ENCODE measurements at places on chromosomes 12 and 14.

GRCh38 chr12:120678572-120678971 is 8.4 kb upstream of the MLEC start:
- no peak for DNase-seq

- peak; percentile 72 for DNase-seq
These were observed 12.4 kb downstream of the MGST1 start for GRCh38 chr12:16359512-16360491.

DNA sequence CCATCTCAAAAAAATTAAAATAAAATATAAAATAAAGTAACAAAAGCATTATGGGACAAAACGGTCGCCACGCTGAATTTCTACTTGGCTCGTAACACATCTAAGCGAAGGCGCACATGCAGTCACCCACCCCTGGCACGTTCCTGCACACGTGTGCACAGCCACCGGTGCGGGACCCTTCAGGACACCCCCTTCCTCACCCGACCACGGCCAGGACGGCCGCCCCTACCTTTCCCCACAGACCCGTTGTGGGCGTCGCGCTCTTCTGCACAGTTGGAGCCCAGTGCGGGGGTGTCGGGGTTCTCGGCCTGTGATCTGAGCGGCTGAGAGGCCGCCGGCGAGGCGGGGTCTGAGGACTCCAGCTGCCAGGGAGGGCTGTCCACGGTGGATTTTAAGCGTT is 44.4 kb upstream of the GPR68 start:
- no peak for DNase-seq

DNA sequence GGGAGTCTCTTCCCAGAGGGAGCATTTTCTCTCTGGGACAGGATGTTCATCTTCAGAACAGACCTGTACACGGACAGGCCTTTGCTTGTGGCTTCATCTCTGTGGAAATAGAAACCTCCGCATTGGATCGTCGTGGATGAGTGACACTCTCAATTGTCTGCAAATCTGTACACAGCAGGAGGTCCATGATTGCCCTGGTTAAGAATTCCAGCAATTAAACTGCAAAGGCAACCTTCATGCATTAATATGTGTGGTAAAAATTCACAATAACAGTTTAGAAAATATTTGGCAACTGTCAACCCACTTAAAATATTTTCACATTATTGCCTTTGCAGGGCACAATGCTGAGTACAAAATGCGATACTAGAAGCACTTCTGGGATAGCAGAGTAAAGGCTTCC is 149.8 kb upstream of the SFSWAP start:
- DNase-seq = no peak

DNA sequence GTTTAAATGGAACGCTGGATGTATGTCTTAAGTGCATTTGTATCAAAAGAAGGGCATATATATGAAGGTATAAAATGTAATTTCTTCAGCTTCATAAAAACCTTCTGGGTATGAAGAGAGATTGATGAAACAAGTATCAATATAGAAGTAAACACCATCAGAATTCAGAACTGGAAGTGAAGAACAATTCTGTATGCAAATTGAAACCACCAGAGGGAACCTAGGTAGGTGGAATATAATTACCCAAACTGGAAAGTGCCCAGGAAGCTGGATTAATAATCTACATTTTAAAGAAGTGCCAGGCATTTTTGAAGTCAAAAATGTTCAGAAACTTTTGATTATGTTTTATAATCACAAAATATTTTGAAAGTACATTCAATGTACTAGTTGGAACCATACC is 336.2 kb upstream of the GARIN6 start:
- no peak for DNase-seq

DNA sequence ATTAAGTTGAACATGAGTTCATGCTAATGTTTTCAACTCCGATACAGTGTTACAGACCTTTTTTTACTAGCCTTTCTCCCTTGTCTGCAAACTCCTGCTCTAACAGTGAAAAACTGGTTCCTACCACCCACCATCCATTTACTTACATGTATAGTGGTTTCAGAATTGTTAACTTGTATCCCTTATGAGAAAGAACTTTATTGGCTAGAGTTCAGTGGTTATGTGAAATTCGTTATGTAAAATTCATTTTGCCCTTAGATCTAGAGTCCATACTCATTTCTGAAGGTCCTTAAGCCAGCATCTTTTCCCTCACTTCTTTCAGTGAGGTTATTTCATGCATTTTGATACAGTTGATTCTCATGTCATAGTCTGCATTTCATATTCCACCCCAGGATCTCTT is 51.0 kb downstream of the PRKCH start:
- no peak for DNase-seq

DNA sequence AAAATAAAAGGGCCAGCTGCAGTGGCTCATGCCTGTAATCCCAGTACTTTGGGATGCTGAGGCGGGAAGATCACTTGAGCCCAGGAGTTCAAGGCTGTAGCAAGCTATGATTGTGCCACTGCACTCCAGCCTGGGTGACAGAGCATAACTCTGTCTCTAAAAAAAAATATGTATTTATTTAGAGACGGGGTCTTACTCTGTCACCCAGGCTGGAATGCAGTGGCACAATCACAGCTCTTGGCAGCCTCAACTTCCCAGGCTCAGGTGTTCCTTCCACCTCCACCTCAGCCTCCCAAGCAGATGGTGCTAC is 179.3 kb upstream of the ATF7IP start:
- DNase-seq = no peak

DNA sequence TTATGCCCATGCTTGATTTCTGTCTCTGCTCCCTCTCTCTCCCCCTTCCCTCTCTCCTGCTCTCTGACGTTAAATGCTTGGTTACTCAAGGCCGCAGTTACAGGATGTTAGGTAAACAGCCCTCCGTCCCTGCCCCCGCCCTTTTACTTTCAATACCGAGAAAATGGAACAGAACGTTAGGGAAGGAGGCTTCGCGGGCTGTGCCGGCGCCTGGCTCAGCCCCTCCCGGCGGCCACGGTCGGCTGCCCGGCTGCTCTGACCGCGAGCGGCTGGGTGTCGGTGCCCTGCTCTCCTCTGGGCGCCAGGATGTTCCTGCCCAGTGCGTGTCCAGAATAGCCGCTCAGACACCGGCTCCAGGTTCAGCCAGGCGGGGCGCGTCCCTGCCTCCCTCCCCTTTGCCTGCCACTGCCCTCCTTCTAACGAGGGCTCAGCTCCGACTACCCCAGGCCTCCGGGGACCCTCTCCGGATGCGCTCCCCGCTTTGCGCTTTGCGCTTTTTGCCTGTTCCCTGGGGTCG is 166.1 kb downstream of the ADCK1 start:
- DNase-seq = peak; percentile 50

DNA sequence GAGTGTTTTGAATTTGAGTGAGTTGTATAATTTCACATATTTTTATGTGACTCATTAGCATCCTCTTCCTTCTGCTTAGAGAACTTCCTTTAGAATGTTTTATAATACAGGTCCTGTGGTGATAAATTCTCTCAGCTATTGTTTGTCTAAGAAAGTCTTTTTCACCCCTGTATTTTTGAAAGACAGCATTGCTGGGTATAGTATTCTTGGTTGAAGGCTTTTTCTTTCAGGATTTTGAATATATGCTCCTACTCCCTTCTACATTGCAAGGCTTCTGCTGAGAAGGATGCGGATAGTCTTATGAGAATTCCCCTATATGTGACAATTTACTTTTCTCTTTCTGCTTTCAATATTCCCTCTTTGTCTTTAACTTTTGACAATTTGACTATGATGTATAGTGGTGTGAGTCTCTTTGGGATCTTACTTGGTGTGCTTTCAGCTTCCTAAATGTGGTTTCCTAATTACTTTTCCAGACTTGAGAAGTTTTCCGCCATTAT is 118.9 kb upstream of the HMGA2 start:
- no peak for DNase-seq

DNA sequence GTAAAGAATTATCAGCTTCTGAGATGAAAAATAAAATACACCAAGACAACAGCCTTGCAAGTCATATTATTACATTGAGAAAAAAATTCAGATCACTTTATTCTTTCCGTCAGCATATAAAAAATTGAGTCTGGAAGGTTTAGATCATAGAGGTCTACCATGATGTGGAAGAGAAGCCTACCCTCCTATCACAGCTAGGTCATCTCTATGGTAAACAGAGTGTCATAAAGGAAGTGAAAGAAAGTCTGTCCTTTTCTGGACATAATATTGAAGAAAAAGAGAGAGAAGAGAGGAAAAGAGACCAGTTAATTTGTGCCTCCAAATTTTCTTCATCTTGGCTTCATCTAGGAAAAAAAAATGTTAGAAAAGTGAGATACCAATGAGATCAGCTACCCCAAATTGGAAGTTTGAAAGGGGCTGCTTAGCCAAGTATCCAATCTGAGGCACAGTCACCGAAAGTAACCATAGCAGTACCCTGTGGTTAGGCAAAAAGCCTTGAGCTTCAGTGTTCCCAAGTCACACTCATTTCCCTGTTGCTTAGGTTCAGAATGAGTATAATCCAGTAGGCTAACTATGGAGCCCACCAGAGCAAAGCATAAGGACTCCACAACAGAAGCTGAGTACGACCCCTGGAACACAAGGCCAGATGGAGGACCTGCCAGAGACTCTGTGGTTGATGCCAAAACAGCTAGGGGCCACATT is 38.1 kb downstream of the DUSP6 start:
- DNase-seq = no peak

- no peak for DNase-seq
These were observed 54.9 kb downstream of the RAB35 start for GRCh38 chr12:120061575-120062214.

- DNase-seq = no peak
These were observed 300.9 kb upstream of the STXBP6 start for GRCh38 chr14:25350802-25351201.

GRCh38 chr14:103033681-103034096 is 23.7 kb downstream of the CDC42BPB start:
- DNase-seq = no peak

DNA sequence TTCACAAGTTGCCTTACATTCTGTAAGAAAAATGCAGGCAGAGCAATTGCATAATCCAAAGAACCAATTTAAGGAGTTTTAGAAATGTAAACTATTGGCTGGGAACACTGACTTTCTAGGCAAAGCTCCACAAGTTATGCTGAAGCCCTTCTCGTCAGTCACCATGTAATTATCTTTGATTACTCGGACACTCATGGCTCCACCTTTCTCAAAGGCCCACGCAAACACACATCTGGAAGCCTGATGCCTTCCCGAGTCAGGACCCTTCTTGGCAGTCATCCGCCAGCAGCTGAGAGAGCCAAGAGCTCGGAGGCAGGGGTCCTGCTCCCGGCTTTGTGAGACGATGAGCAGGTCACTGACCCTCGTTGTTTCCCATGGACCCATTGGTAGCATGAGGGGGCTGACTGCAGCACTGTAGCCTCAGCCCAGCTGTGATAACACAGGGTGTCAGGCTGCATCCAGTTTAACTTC is 202.2 kb downstream of the TMEM132D start:
- no peak for DNase-seq

- DNase-seq = peak; percentile 99
These were observed 51.4 kb downstream of the C14orf132 start for GRCh38 chr14:96090441-96091148.

DNA sequence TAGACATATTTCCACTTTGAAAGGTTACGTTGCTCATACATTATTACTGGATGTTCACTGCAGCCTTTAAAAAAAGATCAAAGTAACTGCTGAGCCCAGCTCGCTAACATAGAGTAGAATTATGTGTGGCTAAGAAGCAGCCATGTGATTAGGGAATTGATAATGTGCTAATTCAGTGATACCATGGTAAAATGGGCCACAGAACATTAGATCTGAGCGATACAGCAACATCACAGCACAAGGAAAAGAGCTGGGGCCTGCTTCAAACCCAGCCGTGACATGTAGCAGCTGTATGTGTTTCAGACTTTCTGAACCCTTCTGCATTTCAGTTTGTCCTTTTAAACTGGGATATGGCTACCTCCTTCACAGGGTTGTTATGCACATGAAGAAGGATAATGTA is 92.3 kb upstream of the LMNTD1 start:
- DNase-seq = peak; percentile 16

GRCh38 chr12:65948320-65949008 is 124.2 kb downstream of the HMGA2 start:
- no peak for DNase-seq

GRCh38 chr14:23773981-23774380 is 137.8 kb downstream of the DHRS2 start:
- DNase-seq = no peak

GRCh38 chr12:52873832-52874572 is 25.2 kb upstream of the KRT78 start:
- peak; percentile 82 for DNase-seq

Measured in BE2C (cell line).